Astrocyte (in vitro differentiated cells and primary cell): ENCODE measurements at places on chromosomes 6 and 20. TPM values are rescaled to one million over a fixed set of nuclear protein-coding genes. Genes with fewer than 3 reads are reported as not detected.

Gene SLC22A2
- not detected in 2 replicates for total RNA-seq

Gene COL9A3
- 43.0 and 54.3 TPM in 2 replicates for total RNA-seq

DNA sequence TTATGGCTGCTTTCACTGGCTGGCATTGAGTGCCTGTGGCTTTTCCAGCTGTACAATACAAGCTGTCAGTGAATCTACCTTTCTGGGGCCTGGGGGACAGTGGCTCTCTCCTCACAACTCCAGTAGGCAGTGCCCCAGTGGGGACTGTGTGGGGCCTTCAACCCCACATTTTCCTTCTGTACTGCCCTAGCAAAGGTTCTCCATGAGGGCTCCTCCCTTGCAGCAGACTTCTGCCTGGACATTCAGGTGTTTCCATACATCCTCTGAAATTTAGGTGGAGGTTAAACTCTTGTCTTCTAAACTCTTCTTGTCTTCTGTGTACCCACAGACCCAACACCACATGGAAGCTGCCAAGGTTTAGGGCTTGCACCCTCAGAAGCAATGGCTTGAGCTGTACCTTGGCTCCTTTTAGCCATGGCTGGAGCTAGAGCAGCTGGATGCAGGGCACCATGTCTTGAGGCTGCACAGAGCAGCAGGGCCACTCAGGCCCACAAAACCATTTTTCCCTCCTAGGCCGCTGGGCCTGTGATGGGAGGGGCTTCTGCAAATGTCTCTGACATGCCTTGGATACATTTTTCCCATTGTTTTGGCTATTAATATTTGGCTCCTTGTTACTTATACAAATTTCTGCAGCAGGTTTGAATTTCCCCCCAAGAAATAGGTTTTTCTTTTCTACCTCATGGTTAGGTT lies 9.6 kb downstream of the PEX7 start:
- no peak overlapping the region for H3K27ac ChIP-seq
- DNase-seq = no peak
- H3K36me3 ChIP-seq = peaks cover 5% of the 10 kb centered on the region
- H3K27me3 ChIP-seq = no peaks in the 10 kb centered on the region
- H3K4me1 ChIP-seq = no peaks in the 10 kb centered on the region

DNA sequence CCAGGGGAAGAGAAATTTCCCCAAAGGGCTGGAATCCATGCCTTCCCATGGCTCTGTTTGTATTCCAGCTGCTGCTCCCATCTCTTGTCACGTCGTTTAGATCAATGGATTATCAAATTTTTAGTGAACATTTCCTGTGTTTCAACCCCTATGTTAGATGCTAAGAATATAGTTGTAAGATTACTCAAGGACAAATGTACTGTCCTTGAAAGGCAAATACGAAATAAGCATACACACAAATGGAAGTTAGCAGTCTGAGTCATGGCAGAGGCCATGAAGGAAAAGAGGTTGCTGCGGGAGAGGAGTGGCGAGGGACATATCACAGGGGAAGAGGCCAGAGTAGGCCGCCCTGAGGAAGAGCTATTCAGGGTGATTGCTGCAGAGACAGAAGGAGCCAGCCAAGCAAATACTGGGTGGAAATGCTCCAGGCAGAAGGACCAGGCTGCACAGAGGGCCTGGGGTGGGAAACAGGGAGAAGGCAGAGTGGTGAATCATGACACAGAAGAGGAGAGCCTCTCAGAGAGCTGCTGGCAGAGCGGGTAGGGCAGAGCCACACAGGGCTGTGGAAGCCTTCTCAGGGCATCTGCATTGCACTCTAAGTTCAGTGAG lies 219.2 kb upstream of the LRFN2 start:
- no peak overlapping the region for H3K4me3 ChIP-seq
- DNase-seq = no peak
- H3K27ac ChIP-seq = no peak overlapping the region
- H3K36me3 ChIP-seq = no peaks in the 10 kb centered on the region
- no peaks in the 10 kb centered on the region for H3K4me1 ChIP-seq

- H3K36me3 ChIP-seq = no peaks in the 10 kb centered on the region
- peaks cover 26% of the 10 kb centered on the region for H3K4me1 ChIP-seq
- H3K27me3 ChIP-seq = no peaks in the 10 kb centered on the region
- H3K4me3 ChIP-seq = no peak overlapping the region
- DNase-seq = peak; percentile 50
These were observed 245.2 kb downstream of the HAO1 start for GRCh38 chr20:7695051-7695495.

Gene XKR7
- 0.36 and 0.48 TPM in 2 replicates for total RNA-seq

DNA sequence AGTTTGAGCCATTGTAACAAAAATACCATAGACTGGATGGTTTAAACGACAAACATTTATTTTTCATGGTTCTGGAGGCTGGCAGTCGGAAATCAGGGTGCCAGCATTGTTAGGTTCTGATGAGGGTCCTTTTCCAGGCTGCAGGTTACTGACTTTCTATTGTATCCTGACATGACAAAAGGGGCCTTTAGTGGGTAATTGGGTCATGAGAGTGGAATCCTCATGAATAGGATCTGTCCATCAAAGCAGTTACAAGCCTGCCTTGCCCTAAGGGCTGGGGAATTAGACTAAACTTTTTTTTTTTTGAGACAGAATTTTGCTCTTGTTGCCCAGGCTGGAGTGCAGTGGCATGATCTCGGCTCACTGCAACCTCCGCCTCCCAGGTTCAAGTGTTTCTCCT lies 347.9 kb upstream of the TSHZ2 start:
- H3K4me1 ChIP-seq = no peaks in the 10 kb centered on the region
- H3K4me3 ChIP-seq = no peak overlapping the region
- no peaks in the 10 kb centered on the region for H3K36me3 ChIP-seq
- no peak overlapping the region for H3K27ac ChIP-seq
